NCI-H1092 (cell line): ENCODE measurements at places on chromosomes 6 and 20.

GRCh38 chr20:3392756-3393155 is 14.7 kb downstream of the DNAAF9 start:
- DNase-seq, result no peak

- DNase-seq, result no peak
Measured at GRCh38 chr6:144423167-144423566, 138.0 kb downstream of the UTRN start.

DNA sequence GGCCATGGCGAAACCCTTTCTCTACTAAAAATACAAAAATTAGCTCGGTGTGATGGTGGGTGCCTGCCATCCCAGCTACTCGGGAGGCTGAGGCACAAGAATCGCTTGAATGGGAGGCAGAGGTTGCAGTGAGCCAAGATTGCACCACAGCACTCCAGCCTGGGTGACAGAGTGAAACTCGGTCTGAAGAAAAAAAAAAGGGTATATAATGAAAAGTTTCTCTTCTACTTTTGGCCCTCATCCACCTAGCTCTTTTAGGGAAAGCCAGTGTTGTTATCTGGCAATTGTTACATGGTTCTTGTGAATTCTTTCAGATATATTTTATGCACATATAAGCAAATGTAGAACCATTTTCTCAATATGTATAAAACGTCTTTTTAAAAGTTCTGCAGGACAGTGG is 19.0 kb downstream of the KIF3B start:
- no peak for DNase-seq

GRCh38 chr6:135269481-135269891 is 88.4 kb downstream of the MYB start:
- DNase-seq, result no peak

- DNase-seq, result no peak
Measured at GRCh38 chr6:26501482-26501986, 1.4 kb downstream of the BTN1A1 start.

DNA sequence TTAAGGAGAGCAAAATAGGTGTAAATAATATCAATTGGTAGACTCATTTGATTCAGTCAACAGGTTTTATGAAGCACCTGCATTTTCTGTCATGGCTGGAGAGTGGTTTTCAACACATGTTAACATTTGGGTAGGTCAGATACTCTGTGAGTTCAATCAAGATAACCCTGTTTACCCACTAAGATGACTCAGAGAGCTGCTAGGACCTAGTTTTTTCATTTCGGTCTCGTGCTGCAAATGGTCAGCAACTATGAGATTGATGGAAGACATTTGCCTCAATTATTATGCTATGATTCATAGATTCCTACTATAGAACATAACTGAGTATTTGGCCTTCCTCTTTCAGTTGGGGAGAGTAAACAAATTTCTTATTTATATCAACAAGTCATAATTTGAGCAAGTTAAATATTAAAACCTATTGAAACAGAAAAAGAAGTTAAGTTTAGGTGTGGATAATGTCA is 391.4 kb upstream of the CITED2 start:
- DNase-seq, result no peak

DNA sequence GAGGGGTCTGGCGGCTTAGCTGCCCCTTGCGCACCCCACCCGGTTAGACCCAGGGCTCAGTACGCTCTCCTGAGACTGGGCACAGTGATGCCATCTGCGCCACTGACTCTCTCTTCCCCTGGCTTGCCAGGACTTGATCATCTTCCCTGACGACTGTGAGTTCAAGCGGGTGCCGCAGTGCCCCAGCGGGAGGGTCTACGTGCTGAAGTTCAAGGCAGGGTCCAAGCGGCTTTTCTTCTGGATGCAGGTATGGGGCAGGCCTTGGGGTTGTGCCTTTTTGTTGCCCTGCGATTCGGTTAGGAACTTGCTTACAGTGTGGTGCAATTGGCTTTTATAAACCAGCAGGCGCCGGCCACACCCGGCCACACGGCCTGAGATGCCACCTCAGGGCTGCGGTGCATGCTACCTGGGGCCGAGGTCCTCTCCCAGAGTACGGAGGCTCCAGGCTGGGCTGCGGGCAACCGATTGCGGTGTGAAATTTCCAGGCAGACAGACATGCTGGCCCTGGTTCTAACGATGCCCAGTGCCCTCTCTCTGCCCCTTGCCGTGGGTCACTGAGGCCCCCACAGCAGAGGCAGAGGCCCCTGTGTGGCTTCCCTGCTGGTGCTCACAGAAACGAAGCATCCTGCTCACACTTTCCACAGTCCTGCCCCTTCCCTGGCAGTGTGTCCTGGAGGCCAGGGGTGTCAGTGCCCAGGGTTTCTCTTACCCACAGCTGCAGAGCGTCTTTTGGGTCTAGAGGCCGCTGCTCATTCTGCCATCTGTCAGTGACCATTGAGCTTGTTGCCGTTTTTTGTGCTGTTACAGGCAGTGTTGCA is 1.7 kb downstream of the ADRM1 start:
- no peak for DNase-seq

DNA sequence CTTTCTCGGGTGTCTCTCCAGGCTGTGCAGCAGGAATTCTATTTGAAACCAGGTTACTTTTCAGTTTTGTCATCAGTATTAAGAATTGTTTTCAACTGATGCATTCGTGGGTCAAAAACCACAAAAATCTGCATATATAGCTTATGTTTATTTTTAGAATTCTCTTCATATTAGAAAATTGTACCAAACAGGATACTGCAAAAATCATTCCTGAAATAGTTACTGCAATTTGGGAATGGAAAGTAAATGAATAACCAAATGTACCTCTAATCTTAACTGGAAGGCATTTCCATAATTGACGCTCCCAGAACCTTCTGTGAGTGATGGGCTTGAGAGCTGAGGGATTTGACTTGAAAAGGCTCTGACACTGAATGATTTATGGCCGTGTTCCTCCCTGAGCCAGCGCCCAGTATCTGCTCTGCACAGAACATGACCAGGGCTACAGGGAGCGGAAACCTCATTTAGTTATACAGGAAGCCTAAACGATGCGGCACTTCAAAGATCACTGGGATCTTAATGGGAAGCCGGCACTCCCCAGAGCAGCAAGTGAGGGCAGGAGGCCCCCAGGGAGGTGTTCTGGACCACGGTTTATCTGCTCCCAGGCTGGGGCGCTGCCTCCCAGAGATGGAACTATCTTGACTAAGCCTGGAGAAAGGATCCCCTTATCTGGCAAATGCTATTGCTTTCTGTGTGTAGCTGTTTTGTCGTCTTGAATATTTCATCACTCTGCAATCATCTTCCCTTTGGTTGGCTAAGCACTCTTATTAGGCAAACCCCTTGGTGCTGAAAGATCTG is 446.0 kb downstream of the QKI start:
- DNase-seq, result no peak

DNA sequence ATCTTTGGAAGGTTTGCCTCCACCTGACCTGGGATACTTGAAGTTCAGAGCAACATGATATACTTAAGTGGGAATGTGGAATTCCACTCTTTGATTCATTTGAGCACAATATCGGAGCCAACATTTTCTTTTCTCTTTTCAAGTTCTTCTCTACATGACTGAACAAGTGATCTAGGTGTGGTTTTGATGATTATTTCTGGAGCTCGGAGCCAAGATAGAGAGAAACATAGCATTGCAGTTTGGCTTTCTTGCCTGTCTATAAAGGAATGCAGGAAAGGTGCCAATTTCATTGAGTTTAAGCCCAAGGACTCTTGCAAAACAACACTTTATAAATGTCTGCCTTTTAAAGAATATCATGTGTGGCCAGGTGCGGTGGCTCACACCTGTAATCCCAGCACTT is 124.2 kb upstream of the FAM83B start:
- no peak for DNase-seq

DNA sequence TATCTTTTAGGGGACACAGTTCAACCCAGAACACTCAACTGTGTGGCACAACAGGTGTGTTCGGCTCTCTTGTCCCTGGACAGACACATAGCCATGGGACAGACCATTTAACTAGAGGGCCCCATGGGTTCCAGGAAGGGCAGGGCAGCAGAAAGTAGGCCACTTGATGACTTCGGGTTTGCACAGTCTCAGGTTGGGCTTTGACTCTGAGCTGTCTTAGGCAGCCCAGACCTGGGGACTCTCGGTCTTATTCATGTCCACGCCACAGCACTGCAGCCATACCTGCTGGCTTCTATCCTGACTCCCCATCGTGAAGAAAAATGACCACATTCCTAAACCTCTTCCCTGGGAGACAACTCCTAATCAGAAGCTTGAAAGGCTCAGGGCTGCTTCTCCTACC is 146.1 kb upstream of the AKAP12 start:
- DNase-seq, result no peak

DNA sequence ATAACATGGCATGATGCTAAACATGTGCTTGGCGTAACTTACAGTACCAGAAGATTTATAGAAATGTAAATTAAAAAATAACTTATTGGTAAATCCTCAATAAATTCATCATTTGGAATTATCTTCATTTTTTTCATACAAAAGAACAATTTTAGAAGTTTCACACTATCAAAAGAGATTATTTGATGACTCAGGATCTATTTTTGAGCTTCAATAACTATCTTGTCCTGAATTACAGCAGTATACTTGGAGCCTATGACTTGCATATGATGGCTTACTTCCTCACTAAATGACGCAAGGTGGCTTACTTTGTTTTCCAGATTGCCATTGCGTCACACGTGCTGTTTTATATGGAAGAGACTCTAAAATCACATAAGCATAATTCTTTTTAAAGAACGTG is 49.2 kb downstream of the KHDRBS2 start:
- no peak for DNase-seq
